Stimulated activated CD8-positive, alpha-beta memory T cell treated with anti-CD3 and anti-CD28 coated beads, Interleukin-2, amount 100 ng/mL, for 1 hour (primary cell): ENCODE measurements at places on chromosomes 7 and 10.
A peak's percentile ranks its signal among the peaks of the same experiment; 100 is the strongest.

DNA sequence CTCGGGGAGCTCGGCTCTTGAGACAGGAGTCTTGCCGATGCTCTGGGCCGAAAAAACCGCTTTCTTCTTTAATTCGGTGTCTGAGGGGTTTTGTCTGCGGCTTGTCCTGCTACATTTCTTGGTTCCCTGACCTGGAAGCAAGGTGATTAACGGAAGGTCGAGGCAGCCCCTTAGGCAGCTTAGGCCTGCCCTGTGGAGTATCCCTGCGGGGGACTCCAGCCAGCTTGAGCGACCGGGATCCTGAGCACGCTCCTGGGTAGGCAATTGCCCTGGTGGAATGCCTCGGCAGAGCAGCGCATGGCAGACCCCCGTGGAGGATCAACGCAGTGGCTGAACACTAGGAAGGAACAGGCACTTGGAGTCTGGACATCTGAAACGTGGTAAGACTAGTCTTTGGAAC is 30.5 kb upstream of the GHITM start:
- no peak for DNase-seq

- DNase-seq = no peak
Measured at GRCh38 chr10:70660722-70661121, 11.6 kb upstream of the ADAMTS14 start.

DNA sequence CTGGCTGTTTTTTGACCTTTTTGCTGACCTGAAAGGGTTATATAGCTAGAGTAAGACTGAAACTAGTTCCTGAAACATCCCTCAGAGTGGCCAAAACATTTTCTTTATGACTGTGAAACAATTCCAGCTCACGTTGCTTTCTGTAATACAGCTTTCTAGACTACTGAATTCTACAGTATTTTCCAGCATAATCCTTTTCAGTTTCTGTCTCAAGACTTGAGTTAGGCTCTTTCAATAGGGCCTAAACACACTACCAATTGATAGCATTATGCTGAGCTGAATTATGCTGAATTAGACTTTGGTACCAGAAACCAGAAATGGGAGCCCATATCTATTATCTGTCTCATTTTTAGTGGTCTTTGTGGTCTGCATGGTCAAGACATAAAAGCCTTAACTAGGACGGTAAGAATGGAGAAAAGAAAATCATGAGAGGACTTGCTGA is 72.6 kb downstream of the EPDR1 start:
- DNase-seq = no peak

DNA sequence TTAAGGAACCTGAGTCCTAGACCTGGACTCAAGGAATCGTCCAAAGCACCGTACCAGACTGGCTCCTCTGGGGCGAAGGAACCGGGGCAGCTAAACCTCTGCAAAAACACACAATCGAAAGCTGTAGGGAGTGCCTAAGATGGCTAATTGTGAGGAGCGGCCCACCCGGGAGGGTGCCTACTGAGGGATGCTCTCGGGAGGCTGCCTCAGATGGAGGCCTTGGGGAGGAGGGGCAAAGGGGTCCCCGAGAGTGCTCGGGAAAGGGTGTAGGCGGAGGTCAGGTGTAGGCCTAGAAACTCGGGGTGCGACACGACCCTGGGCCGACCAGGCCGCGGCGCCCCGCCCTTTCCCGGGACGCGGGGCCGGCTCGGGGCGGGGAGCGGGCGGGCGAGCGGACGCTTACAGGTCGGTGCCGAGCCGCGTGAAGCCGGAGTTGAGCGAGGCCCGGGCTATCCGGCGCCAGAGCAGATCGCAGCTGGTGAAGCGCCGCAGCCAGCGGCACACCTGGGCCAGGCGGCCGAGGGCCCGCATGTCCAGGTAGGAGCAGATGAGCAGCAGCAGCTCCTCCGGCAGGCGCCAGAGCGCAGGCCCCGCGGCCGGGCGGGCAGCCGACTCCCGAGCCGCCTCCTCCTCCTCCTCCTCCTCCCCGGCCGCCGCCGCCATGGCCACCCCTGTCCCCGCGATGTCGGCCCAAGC is 844 bp downstream of the FBXW4 start:
- peak; percentile 37 for DNase-seq

- no peak for DNase-seq
Measured at GRCh38 chr7:135403302-135403701, 106.6 kb downstream of the CNOT4 start.

GRCh38 chr10:24958091-24958720 is 5.8 kb upstream of the PRTFDC1 start:
- no peak for DNase-seq

GRCh38 chr7:154927624-154928125 is 75.2 kb downstream of the PAXIP1 start:
- peak; percentile 62 for DNase-seq

DNA sequence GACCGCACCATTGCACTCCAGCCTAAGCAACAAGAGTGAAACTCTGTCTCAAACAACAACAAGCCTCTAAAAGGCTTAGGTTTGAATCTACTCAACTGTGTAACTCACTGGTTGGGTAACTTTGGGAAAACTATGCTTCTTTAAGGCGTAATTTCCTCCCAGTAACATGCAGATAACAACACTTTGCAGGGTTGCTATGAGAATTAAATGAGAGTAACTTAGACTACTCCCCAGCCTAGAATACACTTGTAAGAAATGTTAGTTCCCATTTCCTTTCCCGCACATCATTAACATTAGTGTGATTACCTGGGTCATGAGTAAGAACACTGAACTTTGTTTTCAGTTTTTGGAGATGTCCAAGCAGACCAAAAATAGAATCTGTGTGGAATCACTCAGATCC is 5.4 kb upstream of the MYPN start:
- no peak for DNase-seq

- no peak for DNase-seq
Measured at GRCh38 chr7:96982586-96982985, 22.8 kb upstream of the DLX6 start.

GRCh38 chr7:20647036-20647435 is 31.6 kb downstream of the ABCB5 start:
- DNase-seq = no peak

DNA sequence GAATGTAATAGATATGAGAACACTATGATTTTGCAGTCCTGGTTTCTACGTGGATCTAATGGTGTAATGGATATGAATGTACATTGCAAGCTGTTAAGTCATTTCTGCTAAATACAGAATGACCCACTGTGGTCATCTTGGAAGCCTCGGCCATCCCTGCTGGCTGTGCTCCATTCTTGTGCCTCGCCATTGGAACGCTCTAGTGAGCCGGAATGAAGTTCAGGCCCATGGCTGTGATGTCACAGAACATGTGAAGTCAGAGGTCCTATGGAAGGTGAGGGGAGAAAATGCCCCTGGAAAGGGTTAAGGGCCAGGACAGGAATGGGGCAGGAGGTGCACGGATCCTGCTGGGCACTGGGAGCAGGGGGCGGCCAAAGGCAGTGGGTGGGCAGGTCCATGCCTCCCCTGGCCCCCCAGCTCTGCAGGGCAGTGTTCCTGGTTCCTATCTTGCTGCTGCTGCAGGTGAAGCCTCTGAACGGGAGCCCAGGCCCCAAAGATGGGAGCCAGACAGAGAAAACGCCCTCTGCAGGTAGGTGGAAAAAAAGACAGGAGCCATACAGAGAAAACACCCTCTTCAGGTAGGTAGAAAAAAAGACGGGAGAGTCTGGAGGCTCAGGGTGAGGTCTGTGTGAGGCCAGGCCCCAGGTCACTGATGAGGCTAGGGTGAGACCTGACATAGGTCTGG is at the start of gene LLCFC1:
Gene LLCFC1, plus strand, starts transcription at position 259 of the 685 bp plus-strand sequence. Its CDS starts 138 bp downstream, at position 397.
- no peak for DNase-seq

- DNase-seq = no peak
Measured at GRCh38 chr7:54961391-54961790, 57.4 kb upstream of the EGFR start.

DNA sequence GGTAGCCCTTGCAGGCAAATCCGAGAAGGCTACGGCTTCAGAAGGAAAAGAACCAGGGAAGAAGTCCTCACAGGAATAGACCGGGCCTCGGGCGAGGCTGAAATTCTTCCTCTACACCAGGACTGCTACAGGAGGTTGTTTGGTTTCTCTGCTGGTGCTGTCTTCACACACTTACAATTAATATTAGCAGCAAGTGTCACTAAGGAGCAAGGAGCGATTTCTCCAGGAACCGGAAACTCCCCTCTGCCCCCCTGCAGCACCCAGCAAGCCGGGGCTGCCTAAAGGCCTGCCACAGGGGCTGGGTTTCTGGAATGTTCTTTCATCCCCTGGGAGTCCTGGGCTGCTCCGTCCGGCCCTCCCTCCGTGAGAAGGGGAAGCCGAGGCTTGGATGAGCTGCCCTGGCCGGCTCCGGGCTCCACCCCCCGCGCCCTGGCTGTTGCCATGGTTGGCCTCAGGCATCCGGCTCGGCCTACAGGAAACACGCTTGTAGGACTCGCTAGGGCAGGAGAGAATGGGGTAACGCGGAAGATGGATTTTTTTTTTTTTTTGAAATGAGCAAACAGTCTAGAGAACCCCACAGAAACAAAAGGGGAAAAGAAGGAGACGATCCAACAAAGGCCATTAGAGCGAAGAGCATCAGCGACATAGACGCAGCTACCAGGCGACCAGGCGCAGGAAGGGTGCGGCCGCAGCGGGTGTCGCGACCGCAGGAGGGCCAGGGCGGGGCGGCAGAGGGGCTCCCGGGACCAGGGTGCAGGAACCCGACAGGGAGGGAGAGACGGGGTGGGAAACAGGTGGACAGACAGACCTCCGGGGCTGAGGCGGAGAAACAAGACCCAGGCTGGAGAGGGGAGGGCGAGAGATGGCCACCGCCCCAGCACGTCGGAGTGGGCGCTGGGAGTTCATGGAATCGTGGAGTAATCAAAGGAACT is 33.0 kb downstream of the EN2 start:
- DNase-seq = no peak

GRCh38 chr10:76840802-76841201 is 796.8 kb downstream of the KCNMA1 start:
- no peak for DNase-seq

DNA sequence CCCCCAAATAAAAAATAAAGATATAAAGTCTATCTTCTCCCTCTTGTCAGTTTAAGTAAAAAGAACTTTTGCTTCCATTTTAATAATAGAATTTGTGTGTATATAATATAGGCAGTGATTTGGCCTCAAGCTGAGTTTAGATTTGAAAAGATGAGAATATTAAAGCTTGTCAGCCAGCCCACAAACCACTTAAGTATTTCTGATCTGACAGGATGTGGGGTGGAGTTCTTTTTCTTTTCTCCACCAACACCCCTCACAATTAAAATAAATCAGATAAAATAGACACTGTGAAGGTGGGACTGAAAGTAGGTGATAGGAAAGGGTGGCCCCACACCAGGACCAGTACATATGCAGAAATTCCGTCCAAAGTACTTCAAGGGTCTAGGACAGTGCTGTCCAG is 714.1 kb downstream of the AUTS2 start:
- no peak for DNase-seq

- no peak for DNase-seq
Measured at GRCh38 chr10:133528845-133529575, 1.8 kb downstream of the CYP2E1 start.

- no peak for DNase-seq
Measured at GRCh38 chr10:65416094-65416493, 1509.7 kb upstream of the LRRTM3 start.

DNA sequence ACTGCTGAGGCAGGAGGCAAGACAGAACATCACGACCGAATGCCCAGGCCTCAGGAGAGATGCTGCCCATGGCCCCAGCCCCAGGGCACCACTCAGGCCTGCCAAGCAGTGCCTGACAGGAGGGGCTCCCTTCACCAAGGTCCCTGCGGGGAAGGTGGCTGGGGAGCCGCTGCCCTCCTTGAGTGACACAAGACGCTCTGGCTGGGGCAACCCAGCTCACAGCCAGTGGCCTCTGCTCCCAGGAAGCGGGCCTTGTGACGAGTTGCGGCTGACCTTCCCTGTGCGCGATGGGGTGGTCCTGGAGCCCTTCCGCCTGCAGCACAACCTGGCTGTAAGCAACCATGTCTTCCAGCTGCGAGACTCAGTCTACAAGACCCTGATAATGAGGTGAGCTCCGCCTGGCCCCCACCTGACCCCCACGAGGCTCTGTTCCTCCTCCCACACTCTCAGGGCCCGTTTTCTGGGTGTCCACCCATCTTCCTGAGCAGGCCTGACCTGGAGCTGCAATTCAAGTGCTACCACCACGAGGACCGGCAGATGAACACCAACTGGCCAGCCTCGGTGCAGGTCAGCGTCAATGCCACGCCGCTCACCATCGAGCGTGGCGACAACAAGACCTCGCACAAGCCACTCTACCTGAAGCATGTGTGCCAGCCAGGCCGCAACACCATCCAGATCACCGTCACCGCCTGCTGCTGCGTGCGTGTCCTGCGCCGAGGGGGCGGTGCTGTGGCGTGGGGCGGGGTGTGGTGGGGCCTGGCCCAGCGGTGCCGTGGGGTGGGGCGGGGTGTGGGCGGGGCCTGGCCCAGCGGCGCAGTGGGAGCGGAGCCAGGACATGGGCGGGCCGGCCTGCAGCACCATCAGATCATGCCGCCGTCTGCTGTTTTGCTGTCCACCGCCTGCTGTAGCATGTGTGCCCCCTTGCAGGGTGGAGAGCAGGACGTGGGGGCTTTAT is 12.8 kb downstream of the ZMIZ2 start:
- no peak for DNase-seq

- no peak for DNase-seq
Measured at GRCh38 chr7:29749701-29750321, 56.5 kb upstream of the WIPF3 start.

GRCh38 chr7:14073988-14074387 is 84.5 kb upstream of the ETV1 start:
- no peak for DNase-seq

- no peak for DNase-seq
Measured at GRCh38 chr10:79939969-79940368, 8.9 kb downstream of the SFTPD start.

DNA sequence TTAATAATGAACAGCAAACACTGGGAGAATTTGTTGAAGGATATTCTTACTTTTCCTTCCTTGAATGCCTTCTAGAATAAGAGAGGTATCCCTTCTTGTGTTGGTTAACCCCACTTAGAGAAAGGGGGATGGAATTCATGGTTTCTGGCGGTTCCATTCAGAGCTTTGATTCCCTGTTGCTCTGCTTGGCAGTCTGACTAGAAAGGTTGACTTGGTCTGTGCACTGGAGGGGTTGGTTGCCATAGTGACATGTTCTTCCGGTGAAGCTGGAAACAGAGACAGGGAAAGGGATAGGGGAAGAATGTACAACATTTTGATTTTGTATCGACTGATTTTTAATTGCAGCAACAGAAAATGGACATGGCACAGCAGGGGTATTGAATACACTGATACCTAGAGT is 2.5 kb downstream of the TMEM178B start:
- DNase-seq = no peak

DNA sequence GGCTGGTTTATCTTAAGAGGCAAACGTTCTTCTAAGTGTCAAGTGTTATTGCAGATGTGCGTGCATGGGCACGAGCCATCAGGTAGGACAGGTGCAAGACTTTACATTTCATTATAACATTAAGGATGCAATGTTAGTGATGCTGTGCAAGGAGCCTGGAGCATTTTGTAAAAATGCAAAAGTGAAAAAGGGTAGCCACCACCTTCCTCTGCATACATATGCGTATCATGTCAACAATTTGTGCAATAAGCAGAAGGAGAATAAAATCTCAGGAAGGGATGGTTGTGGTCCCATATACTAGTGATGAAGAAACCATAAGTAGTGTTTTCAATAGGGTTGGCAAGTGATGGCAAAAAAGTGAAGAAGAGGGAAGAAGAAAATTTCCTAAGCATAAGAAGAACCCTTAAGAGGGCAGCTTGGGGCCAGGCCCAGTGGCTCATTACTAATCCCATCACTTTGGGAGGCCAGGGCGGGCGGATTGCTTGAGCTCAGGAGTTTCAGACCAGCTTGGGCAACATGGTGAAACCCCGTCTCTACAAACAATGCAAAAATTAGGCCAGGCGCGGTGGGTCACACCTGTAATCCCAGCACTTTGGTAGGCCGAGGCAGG is 7.5 kb downstream of the PIK3AP1 start:
- no peak for DNase-seq

- DNase-seq = no peak
Measured at GRCh38 chr7:11831736-11832495, at the start of gene THSD7A. Gene THSD7A (minus strand): TSS chr7:11832198. CDS start chr7:11831946, 252 bp downstream.
